Cardiac muscle cell (in vitro differentiated cells and primary cell): ENCODE measurements at places on chromosomes 13 and 19. TPM values are rescaled to one million over a fixed set of nuclear protein-coding genes. Genes with fewer than 3 reads are reported as not detected.

The VSTM1 gene
- total RNA-seq, result not detected in 2 replicates

The MAG gene
- total RNA-seq, result 2.1 and 2.4 TPM in 2 replicates

The CARM1 gene
- total RNA-seq, result 90.7 and 92.6 TPM in 2 replicates

GRCh38 chr19:35714601-35715354, 3.0 kb upstream of the KMT2B start:
- DNase-seq, result no peak

GRCh38 chr19:53915000-53915399, 5.9 kb downstream of the CACNG7 start:
- DNase-seq, result no peak

DNA sequence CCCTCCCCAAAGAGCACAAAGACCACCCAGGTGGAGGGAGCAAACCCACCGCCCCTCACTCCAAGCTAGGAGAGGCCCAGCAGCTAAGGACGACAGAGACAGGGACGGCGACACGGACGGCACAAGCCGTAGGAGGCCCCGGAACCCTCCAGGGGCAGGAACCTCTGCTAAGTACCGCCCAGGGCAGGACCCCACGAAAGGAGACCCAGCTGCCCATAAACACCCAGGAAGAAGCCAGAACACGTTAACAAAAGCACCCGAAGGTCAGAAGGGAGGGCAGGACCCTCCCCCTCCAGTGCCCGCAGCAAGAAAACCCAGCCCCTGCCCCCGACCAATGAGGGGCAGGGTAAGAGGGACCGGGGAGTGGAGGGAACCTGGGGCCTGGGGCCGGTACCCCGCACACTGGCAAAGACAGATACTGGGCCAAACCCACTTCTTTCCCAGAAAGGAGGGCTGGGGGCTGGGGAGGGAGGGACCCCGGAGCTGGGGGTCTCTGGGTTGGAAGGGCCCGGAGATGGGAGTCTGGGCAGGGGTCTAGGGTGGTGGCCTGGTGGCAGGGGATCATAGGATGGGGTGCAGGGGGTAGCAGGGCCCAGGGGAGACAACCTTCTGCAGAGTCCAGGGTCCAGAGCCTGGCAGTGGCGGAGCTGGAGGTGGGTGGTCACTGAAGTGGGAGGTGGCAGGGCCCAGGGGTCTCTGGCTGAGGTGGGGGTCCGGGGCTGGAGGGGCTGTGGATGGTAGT, 2.4 kb downstream of the BTBD2 start:
- no peak for DNase-seq

GRCh38 chr13:98133946-98134345, 8.9 kb upstream of the FARP1 start:
- no peak for DNase-seq

DNA sequence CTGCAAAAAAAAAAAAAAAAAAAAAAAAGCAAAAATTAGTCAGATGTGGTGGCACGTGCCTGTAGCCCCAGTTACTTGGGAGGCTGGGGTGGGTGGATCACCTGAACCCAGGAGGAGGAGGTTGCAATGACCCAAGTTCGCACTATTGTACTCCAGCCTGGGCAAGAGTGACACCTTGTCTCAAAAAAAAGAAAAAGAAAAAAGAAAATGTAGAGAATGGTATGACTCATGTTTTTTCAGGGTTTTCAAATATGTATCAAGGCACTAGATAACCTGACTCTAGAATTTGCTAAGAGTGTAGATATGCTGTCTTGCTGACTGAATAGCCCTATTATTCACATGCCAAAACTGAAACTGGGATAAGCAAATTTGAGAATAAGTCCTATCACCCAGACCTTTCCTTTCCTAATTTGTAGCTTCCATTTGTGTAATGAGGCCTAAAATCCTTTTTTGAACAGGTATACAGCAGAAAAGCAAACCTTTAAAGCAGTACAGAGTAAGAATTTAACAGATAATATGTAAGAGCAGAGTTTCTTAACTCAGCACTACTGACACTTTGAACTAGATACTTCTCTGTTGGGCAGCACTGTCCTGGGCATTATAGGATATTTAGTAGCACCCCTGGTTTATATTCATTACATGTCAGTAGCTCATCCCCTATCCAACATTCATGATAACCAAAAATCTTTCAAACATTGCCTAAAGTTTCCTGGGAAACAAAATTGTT, 108.6 kb downstream of the ELF1 start:
- DNase-seq, result no peak

DNA sequence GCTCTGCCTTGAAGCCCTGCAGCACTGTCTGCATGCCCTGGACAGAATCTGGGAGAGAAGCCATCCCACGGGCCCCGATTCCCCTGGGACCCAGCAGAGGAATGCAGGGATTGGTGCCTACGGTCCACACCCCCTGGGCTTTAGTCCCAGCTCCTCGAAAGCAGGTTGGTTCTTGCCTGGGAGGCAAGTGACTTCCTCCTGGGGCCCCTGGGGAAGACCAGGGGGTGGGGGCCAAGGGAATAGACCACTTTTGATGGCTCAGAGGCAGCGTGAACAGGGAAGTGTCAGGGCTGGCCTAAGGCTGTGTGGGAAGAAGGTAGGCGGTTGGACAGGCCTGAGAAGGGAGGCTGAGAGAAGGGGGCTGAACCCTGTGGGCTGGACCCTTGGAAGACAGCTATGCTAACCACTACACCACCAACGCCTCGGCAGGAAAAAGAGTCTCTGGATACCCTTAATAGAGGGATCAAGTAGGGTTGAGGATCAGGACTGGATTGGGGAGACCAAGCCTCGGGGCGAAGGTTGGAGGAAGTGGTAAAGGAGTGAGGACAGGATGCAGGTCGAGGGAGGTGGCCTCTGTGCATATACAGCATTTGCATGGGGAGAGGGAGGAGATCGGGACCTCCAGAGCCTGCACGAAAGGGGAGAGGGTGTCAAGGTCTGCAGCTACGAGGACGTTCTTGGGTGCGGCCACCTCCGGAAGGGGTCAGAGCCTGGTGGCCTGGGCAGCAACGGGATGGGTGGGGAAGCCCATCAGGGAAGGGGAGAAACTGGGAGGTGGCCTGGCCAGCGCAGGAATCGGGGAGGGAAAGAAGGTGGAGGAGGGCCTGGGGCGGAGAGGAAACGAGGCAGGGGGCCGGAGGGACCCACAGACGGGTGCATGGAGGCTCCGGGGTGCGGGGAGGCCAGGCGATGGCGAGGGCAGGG, 709 bp downstream of the DPP9 start:
- peak; percentile 89 for DNase-seq

GRCh38 chr19:55312621-55313512, 12.3 kb downstream of the TMEM150B start:
- peak; percentile 29 for DNase-seq

DNA sequence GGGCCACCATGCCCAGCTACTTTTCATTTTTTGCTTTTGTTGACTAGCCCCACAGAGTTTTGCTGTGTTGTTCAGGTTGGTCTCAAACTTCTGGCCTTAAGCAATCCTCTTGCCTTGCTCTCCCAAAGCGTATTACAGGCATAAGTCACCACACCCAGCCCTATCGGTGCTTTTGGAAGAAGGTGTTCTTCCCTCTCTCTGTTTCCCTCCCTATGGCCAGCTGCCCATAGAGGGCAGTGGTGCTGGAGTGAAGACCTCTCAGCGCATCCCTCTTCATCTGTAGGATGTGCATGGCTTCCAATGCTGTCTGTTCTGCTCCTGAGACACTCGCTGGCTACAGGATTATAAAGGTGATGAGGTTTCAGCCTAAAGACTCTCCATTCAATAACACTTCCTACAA, 1.3 kb upstream of the CD22 start:
- no peak for DNase-seq

GRCh38 chr13:42753697-42754096, 27.7 kb upstream of the FAM216B start:
- no peak for DNase-seq

- DNase-seq, result peak; percentile 8
These were observed 20.7 kb upstream of the NWD1 start for GRCh38 chr19:16698914-16699313.

DNA sequence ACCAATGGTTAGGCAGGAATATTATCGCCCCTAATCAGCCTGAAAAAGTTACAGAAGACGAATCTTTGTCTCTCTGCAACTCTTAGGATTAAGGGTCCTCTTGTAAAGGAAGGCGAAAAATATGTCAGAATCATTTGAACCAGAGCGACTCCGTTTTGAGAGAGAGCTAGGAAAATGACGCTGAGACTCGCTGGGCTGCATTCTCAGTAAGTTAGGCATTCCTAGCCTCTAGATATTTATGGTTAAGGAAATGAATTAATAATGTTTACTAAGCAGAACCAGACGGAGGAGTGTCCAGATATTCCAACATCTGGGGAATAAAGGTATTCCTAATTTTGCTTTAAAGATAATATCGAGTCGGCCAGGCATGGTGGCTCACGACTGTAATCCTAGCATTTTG, 755 bp upstream of the ZNF726 start:
- DNase-seq, result no peak

DNA sequence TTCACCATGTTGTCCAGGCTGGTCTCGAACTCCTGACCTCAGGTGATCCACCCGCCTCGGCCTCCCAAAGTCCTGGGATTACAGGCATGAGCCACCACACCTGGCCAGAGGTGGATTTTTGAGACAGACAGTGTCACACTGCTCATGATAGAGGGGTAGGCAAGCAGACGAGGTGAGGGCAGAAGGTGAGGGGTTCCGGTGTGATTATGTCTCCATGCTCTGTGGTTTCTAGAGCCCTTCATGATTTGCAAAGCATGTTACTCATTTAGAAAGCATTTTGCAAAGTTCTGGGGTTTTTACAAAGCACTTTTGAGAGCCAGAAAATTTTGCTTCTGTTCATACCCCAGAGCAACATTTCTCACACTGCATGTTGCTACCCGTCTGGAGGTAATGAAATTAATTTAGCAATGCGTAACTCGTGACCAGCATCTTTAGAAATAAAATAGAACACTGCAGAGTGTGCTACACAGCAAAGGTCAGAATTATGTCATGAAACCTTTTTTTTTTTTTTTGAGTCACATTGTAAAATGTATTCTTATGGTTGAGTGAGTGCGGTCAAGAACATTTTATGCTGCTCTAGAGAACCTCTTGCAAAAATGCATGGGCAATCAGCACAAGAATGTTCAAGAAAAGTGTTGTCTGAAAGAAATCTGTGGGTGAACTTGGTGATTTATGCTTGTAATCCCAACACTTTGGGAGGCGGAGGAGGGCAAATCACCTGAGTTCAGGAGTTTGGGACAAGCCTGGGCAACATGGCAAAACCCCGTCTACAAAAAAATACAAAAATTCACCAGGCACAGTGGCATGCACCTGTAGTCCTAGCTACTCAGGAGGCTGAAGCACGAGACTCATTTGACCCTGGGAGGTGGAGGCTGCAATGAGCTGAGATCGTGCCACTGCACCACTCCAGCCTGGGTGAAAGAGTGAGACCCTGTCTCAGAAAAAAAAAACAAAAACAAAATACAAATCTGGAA, 58.0 kb downstream of the MAP4K1 start:
- no peak for DNase-seq

GRCh38 chr19:813219-814151, 8.3 kb downstream of the PLPPR3 start:
- no peak for DNase-seq

GRCh38 chr13:44363631-44364344, 9.8 kb upstream of the SERP2 start:
- DNase-seq, result peak; percentile 75

DNA sequence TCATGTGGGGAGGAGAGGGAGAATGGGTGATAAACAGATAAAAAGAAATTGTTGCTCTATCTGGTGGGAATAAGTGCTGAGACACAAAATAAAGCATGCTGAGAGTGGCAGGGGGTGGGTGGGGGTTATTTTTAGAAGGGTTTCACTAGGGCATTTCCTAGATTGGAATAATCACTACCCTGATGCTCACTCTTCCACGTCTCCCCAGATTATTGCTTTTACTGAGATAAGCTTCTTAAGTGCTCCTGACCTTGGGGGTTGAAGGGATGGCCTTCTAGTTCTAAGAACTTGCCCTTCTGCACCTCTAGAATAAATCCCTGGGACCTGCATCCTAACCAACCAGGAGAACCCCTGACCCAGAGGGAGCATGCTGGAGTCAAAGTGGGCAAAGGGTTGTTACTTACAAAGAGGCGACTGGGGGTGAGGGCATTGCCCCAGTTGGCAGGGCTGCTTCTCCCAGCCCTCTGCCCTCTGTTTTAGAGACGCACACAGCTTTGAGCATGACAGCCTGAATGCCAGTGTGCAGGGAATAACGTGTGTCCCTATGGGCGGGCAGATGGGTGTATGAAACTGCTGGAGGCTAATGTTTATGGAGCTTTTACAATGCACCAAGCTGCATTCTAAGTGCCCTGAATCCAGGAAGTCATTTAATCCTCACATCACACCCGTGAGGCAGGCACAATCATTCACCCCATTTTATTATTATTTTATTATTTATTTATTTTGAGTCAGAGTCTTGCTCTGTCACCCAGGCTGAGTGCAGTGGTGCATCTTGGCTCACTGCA, 743 bp downstream of the RDH8 start:
- no peak for DNase-seq

DNA sequence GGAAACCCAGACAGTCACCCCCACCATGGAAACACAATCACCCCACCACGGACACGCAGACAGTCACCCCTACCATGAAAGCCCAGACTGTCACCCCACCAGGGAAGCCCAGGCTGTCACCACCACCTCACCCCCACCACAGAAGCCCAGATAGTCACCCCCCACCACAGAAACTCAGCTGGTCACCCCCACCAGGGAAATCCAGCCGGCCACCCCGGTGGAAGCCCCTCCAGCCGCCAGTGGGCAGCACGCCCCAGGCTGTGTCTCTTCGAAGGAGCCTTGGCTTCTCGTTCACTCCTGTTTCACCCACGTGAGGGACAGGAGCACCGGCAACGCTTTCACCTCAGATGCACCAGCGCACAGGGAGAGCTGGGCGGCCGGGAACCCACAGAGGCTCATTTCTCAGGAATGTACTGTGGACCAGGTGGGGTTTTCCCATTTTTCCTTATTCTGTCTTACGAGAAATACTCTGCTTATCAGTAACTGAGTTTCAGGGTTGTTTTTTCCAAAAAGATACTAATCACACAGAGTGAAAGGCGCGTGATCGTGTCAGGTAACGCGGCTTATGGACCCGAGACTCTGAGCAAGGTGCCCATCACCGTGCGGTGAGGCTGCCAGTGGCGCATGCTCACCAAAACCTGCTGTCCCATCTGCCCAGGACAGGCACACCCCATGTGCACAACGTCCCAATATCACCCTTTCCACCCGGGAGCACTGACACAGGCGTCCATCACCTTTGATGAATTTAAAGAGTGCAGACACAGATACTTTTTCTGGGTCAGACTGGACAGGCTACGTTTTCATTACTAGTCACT, 28.0 kb downstream of the CARS2 start:
- peak; percentile 13 for DNase-seq

GRCh38 chr13:97262058-97262457, 39.9 kb downstream of the MBNL2 start:
- no peak for DNase-seq
